ENCODE measurements at places on chromosomes 2 and 18.

GRCh38 chr2:172278667-172279066 is 148.7 kb upstream of the ITGA6 start:
- DNase-seq: no peak

DNA sequence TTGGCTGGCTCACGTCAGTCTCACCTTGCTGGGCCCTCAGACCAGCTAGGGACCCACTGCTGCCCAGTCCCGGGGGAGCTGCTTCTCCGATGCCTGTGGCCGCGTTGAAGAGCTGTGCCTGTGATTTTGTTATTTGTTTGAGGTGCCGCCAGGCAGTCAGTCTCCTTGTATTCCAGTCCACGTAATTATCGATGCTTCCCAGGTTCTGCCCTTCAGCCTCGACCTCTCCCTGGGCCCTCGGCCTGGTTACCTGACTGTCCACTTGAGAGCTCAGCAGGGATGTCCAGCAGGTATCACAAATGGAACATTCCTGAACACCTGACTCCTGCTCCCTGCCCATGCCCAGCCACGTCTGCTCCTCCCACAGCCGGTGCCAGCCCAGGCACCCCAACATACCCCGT is 195.9 kb upstream of the HS6ST1 start:
- no peak for DNase-seq

- no peak for DNase-seq
Measured at GRCh38 chr2:174516501-174517378, 29.9 kb upstream of the GPR155 start.

GRCh38 chr2:165056564-165056963 is 101.2 kb upstream of the SLC38A11 start:
- no peak for DNase-seq

DNA sequence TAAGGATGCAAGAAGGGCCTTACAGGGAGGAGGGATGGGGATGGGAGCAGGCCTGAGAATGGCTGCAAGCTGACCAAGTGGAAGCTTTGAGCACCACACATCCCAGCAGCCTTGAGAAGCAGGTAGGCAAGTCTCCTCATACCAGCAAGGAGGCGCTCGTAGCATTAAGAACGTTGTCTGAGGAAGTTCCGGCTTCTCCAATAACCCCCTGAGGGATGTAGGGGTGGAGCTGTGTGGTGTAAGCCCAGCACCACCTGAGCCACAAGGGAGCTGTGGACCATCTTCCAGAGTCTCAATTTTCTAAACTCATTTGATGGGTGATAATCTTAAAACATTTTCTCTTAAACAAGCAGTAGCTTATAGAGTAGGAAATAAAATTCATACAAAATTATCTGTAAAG is 50.6 kb downstream of the ST3GAL5 start:
- DNase-seq: no peak
